Karpas-422 (cell line): ENCODE measurements at places on chromosomes 11 and 22. TPM values are rescaled to one million over a fixed set of nuclear protein-coding genes. Genes with fewer than 3 reads are reported as not detected.

Gene KIF18A
- total RNA-seq: 16.5 and 30.7 TPM in 2 replicates

Gene NDUFS3
- 41.2 and 104 TPM in 2 replicates for total RNA-seq

Gene PAMR1
- total RNA-seq: not detected in 2 replicates

Gene KCNJ11
- 0.26 and 0.58 TPM in 2 replicates for total RNA-seq

Gene BMAL1
- total RNA-seq: not detected in 2 replicates

Gene NPAS4
- not detected in 2 replicates for total RNA-seq

Gene VSIG2
- not detected in 2 replicates for total RNA-seq

Gene LMO2
- 0.34 and 0.47 TPM in 2 replicates for total RNA-seq

Gene SCGB2A2
- total RNA-seq: not detected in 2 replicates

Gene CABP4
- 0.29 TPM in 1 of 2 replicates, not detected in the other for total RNA-seq

Gene PICK1
- total RNA-seq: 11.0 and 29.2 TPM in 2 replicates

Gene CCDC88B
- total RNA-seq: 34.9 and 88.2 TPM in 2 replicates

Gene BAIAP2L2
- total RNA-seq: 0.22 and 0.43 TPM in 2 replicates

Gene OR56A1
- not detected in 2 replicates for total RNA-seq

Gene TECTA
- not detected in 2 replicates for total RNA-seq

Gene POU2AF2
- not detected in 2 replicates for total RNA-seq

Gene SHANK3
- total RNA-seq: 0.04 TPM in 1 of 2 replicates, not detected in the other
